Endothelial cell (in vitro differentiated cells): ENCODE measurements at places on chromosomes 7 and 10.
A peak's percentile ranks its signal among the peaks of the same experiment; 100 is the strongest.

GRCh38 chr10:67603701-67604100, 92.3 kb downstream of the CTNNA3 start:
- H3K27me3 ChIP-seq: no peaks in the 10 kb centered on the region
- no peak overlapping the region for H3K27ac ChIP-seq
- DNase-seq: no peak
- no peaks in the 10 kb centered on the region for H3K4me1 ChIP-seq
- no peaks in the 10 kb centered on the region for H3K36me3 ChIP-seq

DNA sequence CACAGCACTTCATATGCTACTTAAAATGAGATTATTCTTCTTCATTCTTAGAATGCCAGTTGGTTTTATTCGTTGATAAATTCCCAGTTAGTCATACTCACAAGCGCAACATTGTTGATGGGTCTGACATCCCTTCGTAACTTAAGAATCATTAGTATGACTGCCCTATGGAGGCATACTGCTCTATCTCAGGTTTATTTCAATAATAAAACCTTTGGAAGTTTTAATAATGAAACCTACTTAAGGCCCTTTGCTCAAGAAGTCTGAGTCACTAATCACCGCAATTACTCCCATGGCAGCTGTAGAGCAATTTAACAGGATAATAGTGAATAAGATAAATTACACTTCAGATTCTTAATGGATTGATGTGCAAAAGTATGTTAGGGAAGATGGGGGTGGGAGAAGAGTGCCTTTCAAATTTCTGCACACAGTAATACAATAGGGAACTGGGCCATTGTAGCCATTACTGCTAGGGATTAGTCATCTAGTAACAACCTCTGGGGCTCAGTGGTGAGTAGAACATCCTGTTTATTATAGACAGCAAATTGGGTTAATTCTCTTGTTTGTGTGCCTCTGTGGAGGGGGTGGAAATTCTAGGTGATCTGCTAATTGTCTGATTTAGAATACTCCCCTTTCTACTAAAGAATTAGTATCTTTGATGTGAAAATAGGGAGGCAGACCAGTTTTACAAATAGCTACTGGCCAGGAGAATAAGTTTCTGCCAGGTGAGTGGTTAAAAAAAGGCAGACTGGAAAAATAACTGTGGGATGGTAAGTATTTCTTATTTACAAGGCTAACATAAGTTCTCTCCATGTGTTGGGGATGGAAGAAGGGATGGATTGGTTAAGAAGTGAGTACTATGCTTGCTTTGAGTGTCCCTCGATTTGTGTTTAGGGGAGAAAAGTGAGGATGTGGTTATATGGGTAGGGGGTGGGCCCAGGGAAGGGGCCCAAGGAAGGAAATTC, 74.5 kb upstream of the VKORC1L1 start:
- H3K27ac ChIP-seq: peak overlapping the region; percentile 93
- peaks cover 9% of the 10 kb centered on the region for H3K36me3 ChIP-seq
- H3K4me3 ChIP-seq: peak overlapping the region; percentile 43
- H3K27me3 ChIP-seq: peaks cover 4% of the 10 kb centered on the region

- H3K27ac ChIP-seq: no peak overlapping the region
- DNase-seq: no peak
- no peaks in the 10 kb centered on the region for H3K36me3 ChIP-seq
- no peaks in the 10 kb centered on the region for H3K4me1 ChIP-seq
- peaks cover 5% of the 10 kb centered on the region for H3K27me3 ChIP-seq
Observed at GRCh38 chr10:86630079-86630478, 24.3 kb upstream of the OPN4 start.

DNA sequence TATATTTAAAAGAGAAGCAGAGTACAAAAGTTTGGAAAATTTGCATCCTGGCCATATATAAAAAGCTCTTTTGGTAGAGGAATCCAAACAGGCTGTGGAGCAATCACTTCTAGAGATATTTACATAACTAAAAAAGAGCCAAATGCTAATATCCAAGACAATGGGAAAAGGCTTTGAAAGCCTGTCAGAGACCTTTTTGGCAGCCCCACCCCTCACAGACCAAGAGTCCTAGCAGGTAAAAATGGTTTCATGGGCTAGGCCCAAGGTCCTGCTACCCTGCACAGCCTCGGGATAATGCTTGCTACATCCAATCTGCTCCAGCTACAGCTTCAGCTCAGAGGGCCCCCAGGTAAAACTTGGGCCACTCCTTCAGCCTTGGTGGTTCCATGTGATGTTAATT, 430.2 kb upstream of the KCND2 start:
- H3K4me3 ChIP-seq: no peak overlapping the region
- no peaks in the 10 kb centered on the region for H3K4me1 ChIP-seq
- no peaks in the 10 kb centered on the region for H3K36me3 ChIP-seq
- no peak overlapping the region for H3K27ac ChIP-seq
- no peak for DNase-seq

DNA sequence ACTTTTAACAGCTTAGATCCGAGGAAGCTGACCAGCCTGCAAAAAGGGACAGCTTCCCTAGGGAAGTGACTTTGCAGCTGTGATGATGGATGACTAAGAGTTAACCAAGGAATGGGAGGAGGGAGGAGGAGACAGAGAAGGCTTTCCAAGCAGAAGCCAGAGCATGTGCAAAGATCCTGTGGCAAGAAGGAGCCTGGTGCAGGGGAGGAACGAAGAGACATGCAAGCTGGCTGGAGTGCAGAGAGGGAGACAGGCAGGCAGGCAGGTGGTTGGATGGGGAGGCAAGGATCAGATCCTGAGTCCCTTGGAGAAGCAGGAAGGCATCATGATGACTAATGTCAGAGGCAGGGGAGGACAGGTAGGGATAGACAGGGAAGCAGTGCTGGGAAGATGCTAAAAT, 148.8 kb downstream of the PFKFB3 start:
- DNase-seq: no peak
- H3K4me3 ChIP-seq: no peak overlapping the region
- H3K4me1 ChIP-seq: no peaks in the 10 kb centered on the region
- peaks cover 4% of the 10 kb centered on the region for H3K27me3 ChIP-seq

- H3K4me3 ChIP-seq: no peak overlapping the region
- H3K36me3 ChIP-seq: no peaks in the 10 kb centered on the region
- no peaks in the 10 kb centered on the region for H3K27me3 ChIP-seq
- no peak for DNase-seq
- no peaks in the 10 kb centered on the region for H3K4me1 ChIP-seq
Observed at GRCh38 chr7:114432703-114433102, 18.1 kb downstream of the FOXP2 start.

DNA sequence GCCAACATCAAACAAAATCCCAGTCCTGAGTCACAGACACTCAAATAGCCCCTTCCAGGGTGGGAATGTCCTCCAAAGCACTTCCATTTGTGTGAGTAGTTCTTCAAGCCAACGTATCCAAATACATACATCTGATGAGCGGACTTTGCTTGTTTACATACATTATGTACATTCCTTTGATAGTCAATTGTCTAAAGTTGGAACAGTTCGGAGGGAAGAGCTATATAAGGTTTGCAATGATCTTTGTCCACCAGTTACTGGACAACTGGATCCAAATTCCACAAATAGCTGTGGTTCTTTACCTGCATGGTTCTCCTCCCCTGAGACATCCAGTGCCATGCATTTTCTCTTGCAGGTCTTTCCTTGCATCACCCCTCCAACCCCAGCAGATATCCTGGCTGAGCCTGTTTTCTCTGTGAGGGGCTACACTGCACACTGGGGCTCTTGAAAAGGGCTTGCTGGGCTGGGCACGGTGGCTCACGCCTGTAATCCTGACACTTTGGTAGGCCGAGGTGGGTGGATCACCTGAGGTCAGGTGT, 4.7 kb upstream of the MGMT start:
- DNase-seq: no peak
- no peak overlapping the region for H3K4me3 ChIP-seq
- H3K36me3 ChIP-seq: peaks cover 4% of the 10 kb centered on the region

- no peaks in the 10 kb centered on the region for H3K4me1 ChIP-seq
- peaks cover 11% of the 10 kb centered on the region for H3K36me3 ChIP-seq
- no peak overlapping the region for H3K27ac ChIP-seq
- DNase-seq: no peak
Observed at GRCh38 chr7:158043551-158044481, 543.8 kb downstream of the PTPRN2 start.

- H3K36me3 ChIP-seq: no peaks in the 10 kb centered on the region
- no peak for DNase-seq
- no peaks in the 10 kb centered on the region for H3K4me1 ChIP-seq
- H3K27ac ChIP-seq: no peak overlapping the region
Observed at GRCh38 chr7:103541026-103541425, 95.0 kb upstream of the SLC26A5 start.

GRCh38 chr7:12687718-12688171, 312 bp downstream of the ARL4A start:
- peaks cover 5% of the 10 kb centered on the region for H3K36me3 ChIP-seq
- H3K27ac ChIP-seq: peak overlapping the region; percentile 95
- no peak for DNase-seq
- peaks cover 14% of the 10 kb centered on the region for H3K4me1 ChIP-seq

DNA sequence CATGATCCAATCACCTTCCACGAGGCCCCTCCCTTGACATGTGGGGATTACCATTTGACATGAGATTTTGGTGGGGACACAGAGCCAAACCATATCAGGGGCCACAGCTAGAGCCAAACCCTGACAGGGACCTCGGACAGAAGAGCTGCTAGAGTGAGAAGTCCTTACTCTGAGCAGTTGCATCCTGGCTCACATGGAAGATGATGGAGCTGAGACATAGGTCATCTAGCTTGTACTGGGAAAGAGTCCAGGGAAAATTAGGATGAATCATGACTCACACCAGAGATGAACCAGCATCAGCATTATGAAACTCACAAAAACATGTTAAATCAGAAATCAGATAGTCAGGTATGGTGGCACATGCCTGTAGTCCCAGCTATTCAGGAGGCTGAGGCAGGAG, 12.8 kb upstream of the FMC1 start:
- peaks cover 2% of the 10 kb centered on the region for H3K27me3 ChIP-seq
- DNase-seq: no peak
- no peak overlapping the region for H3K27ac ChIP-seq
- no peaks in the 10 kb centered on the region for H3K36me3 ChIP-seq
- H3K4me1 ChIP-seq: no peaks in the 10 kb centered on the region

DNA sequence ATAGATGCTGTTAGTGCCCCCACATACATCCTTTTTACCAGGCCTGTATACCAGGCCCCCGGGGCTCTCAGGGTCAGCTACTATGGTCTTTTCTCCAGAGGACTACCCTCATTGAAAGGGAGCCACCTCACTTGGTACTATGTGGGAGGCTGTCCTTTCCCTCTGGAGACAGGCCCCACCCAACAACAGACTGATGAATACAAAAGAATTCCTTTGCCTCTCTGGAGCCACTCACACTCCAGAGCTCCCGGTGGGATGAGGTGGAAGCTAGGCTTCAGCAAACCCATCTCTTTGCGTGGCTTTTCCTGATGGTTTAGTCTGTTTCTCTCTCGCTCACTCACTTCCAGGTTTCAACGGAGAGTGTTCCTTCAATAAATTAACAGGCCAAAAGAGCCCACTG, 30.3 kb downstream of the ANKMY2 start:
- H3K4me3 ChIP-seq: no peak overlapping the region
- H3K27ac ChIP-seq: no peak overlapping the region
- no peak for DNase-seq
- peaks cover 26% of the 10 kb centered on the region for H3K36me3 ChIP-seq
- no peaks in the 10 kb centered on the region for H3K27me3 ChIP-seq

DNA sequence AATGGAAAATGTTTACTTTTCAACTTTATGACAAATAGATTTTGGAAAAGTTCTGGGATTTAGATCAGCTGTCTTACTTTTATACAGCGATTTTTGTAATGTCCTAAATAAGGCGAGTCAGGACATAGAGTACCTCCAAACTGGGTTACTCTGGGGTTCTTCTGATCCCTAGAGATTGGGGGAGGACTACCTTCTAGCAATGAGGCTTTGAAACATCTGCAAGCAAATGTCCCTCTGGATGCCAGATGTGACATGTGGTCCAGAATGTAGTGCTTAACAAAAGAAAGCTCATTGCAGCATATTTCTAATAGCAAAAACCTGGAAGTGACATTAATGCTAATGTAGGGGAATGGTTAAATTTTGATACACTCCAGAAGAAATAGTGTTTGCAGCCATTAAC, 36.1 kb downstream of the ABRAXAS2 start:
- no peaks in the 10 kb centered on the region for H3K4me1 ChIP-seq
- no peak overlapping the region for H3K4me3 ChIP-seq
- no peak for DNase-seq
- H3K36me3 ChIP-seq: no peaks in the 10 kb centered on the region

DNA sequence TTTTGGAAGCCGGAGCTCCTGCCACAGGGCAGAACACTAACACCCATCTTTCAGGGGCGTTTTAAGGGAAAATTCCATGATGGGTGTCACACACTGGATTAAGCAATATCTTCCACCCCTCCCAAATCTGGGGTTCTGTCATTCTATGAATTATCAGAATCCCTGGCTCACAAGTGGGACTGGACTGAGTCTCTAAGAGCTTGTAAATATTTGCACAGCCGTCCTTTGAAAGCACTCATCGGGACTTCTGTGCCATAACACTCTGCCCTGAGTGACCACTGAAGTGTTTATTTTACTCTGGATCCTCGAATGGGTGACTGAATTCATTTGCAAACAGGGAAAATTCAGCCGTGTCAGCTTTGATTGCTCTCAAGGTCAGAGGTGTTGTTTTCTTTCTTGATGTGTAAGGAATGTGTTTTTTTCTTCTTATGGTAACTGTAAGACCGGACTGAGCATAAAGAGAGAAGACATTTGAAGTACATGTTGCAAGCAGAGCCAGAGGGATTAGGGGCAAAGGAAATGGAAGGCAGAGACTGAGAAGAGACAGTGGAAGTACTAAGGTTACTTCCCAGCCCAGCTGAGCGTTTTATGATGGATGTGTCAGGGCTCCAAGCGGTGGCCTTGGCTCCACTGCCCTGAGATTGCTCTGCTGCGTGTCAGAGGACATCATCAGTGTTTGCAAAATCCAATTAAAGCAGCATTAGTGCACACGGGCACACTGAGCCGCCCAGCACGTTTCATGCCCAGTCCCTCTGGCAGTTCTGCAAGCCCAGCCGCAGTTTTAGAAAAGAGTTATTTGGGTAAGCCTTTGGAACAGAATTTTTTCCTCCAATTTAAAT, 17.7 kb upstream of the GTPBP4 start:
- DNase-seq: no peak
- peaks cover 5% of the 10 kb centered on the region for H3K27me3 ChIP-seq
- no peak overlapping the region for H3K4me3 ChIP-seq
- H3K4me1 ChIP-seq: peaks cover 11% of the 10 kb centered on the region
- H3K36me3 ChIP-seq: peaks cover 4% of the 10 kb centered on the region

DNA sequence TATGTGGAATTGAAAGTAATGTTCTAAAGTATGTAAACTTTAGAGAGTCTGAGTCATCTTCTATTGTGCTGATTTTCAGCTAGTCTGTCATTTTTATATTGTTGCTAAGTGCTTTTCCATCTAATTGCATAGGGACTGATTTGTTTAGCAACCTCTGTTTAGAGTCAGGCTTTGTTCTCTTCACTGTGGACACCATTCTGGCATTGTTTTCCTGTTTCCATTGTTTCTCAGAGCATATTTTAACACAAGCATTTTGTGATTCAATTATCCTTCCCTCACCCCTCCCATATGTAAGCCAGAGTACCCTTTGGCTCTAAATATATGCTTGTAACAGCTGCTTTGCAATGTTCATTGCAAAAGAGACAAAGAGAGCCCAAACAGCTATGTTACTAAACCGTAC, 748.4 kb upstream of the PHF14 start:
- no peaks in the 10 kb centered on the region for H3K27me3 ChIP-seq
- H3K4me1 ChIP-seq: peaks cover 6% of the 10 kb centered on the region
- DNase-seq: no peak
- no peak overlapping the region for H3K4me3 ChIP-seq
- peak overlapping the region; percentile 33 for H3K27ac ChIP-seq

- no peak overlapping the region for H3K27ac ChIP-seq
- H3K27me3 ChIP-seq: peaks cover 7% of the 10 kb centered on the region
- no peaks in the 10 kb centered on the region for H3K36me3 ChIP-seq
- H3K4me1 ChIP-seq: no peaks in the 10 kb centered on the region
Observed at GRCh38 chr7:444606-445005, 75.0 kb downstream of the PDGFA start.

- H3K27ac ChIP-seq: peak overlapping the region; percentile 90
- peaks cover 63% of the 10 kb centered on the region for H3K4me1 ChIP-seq
- peaks cover 16% of the 10 kb centered on the region for H3K36me3 ChIP-seq
- no peak for DNase-seq
Observed at GRCh38 chr7:27103489-27104226, 1.2 kb upstream of the HOXA2 start.
